Cerebellar nuclear complex (tissue), 1 donor: ENCODE measurements at places on chromosomes 12 and 14.

GRCh38 chr12:70645494-70646317 lies 8.5 kb upstream of the PTPRB start:
- DNase-seq: no peak

DNA sequence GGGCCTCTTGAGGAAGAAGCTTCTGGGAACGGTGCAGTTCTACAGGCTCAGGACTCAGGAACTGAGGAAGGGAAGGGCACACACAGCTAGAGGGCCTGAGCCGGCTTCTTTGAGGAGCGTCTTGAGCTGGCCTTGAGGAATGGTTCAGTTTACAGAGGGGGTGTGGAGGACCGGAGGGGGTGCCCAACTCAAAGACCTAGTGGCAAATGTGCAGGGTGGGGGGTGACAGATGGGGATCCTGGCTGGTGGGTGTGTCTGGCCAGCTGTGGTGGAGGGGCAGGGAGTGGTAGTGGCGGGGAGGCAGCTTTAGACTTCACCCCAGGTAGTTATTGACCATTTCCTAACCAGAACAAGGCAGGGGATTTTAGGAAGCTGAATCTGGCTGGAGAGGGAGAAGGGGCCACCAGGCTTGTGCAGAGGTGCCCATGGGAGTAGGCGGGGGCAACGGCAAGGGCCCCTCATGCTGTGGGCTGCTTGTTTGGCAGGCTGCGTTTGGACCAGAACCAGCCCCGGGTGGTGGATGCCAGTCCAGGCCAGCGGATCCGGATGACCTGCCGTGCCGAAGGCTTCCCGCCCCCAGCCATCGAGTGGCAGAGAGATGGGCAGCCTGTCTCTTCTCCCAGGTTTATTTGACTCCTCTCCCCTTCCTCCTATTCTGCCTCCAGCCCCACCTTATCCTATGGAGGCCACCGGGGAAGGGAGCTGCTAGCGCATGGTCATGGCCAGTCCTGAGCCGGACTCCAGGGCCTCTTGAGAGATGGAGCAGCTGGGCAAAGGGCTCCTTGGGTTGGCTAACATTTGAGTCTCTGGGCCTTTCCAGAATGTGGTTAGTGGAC lies 27.8 kb downstream of the PAPLN start:
- no peak for DNase-seq

DNA sequence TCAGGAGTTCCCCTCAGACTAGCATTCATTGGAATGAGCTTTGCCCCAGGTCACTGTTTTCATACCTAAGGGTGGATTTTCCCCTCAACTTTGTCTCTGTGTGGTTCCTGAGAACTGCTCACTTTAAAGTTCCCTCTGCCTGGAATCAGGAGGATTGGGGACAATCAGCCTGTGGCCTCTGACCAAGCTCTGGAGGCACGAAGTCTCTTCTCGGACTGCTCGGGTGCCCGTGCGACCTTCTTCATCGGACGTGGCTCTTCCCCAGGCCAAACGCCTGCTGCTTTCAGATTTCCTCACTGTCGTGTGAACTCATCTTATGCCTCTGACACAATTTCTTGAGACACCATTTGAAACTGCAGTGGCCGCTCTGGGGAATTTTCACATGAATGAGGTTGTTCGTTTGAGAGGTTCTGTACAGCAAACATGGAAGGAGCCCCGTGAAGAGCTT lies 153.7 kb upstream of the PZP start:
- no peak for DNase-seq

- no peak for DNase-seq
Measured at GRCh38 chr12:52057638-52058576, 6.7 kb downstream of the NR4A1 start.

DNA sequence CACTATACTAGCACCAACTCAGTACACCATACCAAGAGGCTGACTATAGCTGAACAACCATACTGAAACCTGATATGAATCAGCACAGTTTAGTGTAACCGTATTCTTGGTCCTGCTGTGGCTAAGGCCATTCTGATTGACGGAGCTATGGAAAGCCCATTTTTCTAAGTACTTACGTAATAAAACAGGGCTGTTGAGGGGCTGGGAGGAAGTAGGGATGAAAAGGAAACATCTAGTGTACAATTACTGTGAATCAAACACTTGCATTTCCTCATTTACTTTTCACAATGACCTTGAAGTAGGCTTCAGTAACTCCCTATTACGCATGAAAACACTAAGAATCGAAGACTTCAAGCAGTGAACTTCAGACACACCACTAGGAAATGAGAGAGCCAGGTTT lies 198.2 kb downstream of the BTG1 start:
- DNase-seq: no peak

- no peak for DNase-seq
Measured at GRCh38 chr12:6263931-6264330, 46.6 kb upstream of the PLEKHG6 start.

DNA sequence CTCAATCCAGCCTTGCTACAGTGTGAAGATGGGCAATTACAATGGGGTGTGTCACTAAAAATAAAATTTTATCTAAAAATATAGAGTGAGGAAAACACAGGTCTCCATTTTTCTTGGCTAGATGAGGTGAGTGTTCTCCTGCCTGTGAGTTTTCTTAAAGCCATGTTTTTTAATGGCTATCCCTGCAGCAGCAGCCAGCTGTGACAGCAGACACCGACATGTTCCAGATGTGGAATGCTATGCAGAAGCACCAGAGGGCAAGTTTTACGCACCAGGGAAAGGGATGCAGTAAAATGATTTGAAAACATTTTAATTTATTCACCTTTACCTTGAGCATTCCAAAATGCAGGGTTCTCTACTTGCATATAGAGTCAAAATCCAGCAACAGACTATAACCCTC lies 577.0 kb upstream of the STXBP6 start:
- DNase-seq: no peak

DNA sequence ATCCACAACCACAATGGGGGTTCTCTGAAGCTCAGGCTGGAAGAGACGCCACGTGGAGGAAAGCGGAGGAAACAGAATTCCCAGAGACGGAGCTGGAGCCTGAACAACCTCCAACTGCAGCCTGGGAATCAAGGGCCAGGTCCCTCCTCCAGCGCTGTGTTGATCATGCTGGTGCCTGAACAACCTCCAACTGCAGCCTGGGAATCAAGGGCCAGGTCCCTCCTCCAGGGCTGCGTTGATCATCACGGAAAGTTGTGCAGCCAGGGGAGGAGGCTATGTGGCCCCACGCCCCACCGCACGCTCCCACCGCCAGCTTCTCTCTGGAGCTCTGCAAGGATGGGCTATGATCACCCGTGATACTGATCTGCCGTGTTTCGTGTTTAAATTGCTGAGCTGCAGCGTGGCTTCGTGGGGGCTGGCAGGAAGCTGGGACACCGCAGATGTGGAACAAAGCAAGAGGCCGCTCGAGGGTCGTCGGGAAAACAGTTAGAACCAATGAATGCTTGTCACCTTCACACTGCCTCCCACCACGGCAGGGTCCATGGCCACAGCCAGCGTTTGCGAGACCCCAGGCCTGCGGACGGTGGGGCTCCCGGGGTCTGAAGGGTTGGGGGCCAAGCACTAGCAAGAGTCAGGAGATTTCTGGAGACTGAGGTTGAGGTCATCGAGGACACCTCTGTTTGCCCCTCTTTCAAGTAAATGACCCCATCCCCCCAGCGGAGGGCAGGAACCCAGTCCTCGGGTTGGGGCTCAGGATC lies 51.8 kb upstream of the FBRSL1 start:
- no peak for DNase-seq

DNA sequence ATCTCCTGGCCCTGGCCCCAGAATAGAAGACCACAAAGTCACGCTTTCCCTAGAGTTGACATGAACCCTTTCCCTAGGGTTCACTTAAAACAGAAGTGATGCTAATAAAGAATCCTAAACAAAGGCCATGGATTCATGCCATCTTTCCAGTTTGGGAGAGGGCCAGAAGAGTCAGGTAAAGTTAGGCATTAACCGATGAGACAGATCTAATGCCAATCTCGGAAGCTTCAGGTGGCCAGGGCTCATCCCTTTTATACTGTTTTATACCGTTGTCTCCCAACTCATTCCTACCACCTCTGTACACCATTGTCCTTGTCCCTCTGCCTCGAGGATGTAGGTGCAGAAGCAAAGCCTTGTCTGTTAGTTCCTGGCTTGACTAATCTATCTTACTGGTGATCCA lies 22.8 kb upstream of the ACTR10 start:
- DNase-seq: no peak

DNA sequence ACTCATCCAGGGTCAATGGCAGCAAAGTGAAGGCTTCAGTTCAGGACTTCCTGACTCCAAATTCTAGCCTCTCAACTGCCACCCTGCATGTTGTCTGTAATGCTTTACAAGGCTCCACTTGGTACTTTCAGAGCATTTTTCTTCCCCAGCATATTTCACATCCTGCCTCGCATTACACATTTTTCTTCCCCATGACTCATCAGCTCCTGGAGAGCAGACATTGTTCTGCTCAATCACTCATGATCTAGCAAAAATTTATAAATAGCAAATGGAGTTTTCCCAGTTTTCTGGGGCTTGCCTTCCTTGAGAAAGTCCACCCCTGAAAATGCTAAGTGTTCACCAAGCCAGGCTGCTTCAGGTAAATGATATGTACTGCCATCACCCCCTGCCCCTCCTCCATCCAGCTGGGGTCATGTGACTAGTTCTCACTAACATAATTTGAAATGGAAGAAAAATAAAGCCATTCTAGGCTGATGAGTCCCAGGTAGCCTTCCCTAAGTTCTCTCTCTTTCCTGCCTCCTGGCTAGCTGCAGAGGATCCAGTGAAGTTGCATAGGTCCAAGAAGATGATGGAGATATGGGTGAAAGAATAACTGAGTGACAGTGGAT lies 69.4 kb downstream of the ARMH4 start:
- DNase-seq: no peak
